Activated CD4-positive, alpha-beta T cell treated with anti-CD3 and anti-CD28 coated beads, Interleukin-2, amount 50 U/mL, for 1 hour (primary cell): ENCODE measurements at places on chromosomes 11 and 22.
A peak's percentile ranks its signal among the peaks of the same experiment; 100 is the strongest.

- DNase-seq = no peak
Measured at GRCh38 chr22:49152939-49153770, 674.5 kb downstream of the BRD1 start.

GRCh38 chr11:62393061-62393611 is 25.7 kb upstream of the SCGB1A1 start:
- DNase-seq = no peak

DNA sequence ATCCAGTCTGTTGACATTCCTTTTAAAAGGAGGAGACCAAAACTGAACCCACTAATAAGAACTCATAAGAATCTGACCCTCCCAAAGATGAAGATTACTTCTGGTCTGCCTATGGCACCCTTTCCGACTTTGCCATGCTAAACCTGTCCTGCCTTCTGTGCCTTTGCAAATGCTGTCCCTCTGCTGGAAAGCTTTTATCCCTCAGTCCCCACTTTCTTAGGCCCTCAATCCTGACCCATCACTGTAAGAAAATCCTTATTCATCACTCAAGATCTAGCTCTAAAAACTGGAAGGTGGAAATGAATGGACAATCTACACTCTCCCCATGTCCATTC is 10.4 kb downstream of the MPZL3 start:
- no peak for DNase-seq

- DNase-seq = no peak
Measured at GRCh38 chr11:126370016-126370415, 14.5 kb downstream of the ST3GAL4 start.

- DNase-seq = no peak
Measured at GRCh38 chr11:129368889-129369672, 6.6 kb upstream of the BARX2 start.

DNA sequence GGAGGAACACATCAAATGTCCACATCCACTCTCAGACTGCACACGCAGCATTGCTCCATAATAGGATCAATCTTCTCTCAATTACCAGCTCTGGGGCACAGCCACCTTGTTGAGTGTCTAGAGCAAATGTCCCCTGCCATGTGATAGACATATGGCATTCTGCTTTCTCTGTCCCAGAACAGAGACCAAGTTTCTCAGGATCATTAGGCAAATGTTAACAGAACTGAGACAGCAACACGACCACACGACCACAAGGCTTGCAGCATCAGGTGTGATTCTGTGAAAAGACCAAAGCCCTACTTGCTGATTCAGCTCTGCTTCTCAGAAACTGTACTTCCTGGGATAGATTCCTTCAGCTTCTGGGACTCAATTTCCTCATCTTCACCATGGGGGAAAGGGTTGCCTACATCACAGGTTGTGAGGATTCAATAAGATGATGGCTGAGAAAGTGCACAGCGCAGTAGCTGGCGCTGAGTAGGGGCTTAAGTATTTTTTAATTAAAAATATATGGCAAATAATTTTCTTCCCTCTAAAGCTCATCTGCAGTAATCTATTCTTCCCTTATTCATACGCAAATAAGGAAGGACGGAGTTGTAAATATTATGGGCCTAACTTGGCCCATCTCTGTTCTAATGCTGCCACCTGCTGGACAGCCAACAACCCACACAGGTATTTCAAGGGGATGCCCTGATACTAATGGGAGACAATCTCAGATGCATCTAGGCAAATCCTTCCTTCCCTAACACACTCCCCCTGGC is 54.3 kb upstream of the USP47 start:
- DNase-seq = peak; percentile 72

DNA sequence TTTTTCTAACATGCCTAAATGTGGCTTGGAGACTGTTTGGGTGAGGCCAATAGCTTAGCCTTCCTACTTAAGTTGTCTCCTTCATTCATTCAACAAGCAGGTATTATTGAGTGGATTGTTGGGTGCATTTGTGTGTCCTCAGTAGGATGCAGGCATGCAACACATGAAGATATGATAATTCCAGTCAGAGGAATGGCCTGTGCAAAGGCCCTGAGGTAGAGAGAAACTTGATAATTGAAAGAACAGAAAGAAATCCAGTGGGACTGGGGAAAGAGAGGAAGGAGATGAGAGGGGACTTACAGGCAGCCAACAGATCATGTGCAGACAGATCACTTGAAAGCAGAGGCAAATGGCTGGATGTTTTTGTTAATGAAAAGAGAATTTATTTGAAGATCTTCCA is 15.3 kb upstream of the PRAME start:
- no peak for DNase-seq

DNA sequence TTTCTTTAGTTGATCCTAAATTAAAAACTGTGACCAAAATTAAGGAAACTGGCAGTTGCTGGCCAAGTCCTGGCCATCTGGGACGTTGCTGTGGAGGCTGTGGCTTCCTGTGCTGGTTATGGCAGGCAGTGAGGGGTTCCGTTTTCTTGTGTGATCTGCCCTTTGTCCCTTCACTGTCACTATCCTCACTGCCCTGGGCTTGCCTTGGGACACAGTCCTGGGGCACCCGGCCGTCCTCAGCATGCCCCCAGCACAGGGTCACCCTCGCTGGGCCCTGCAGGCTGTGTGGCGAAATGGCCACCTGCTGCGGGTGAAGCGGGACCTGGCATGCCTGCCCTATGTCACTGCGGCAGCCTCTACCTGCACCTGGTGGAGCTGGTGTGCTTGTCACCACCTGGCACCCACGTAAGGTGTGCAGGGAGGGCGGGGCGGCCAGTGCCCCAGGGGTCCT is 52.5 kb upstream of the SLC22A12 start:
- DNase-seq = no peak

- DNase-seq = no peak
Measured at GRCh38 chr11:95686265-95686664, 103.3 kb downstream of the FAM76B start.

- no peak for DNase-seq
Measured at GRCh38 chr22:46001046-46001425, 24.1 kb upstream of the WNT7B start.

DNA sequence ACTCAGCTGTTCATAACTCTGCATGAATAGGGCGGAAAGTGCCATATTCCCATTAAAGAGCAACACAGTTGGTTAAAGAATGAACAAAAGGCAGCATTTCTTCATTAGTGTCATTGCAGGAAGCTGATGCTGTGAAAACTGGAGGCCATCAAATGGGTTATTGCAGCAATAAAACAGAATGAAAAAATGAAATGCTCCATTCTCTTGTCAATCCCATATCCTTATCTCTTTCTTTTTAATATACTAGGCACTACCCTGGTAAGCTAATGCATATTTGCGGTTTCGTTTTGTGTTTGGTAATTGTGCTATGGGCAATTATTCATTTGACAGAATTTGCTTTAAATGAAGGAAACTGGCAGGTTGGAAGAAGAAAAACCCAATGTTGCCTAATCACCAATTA is 25.3 kb downstream of the C11orf71 start:
- DNase-seq = no peak

DNA sequence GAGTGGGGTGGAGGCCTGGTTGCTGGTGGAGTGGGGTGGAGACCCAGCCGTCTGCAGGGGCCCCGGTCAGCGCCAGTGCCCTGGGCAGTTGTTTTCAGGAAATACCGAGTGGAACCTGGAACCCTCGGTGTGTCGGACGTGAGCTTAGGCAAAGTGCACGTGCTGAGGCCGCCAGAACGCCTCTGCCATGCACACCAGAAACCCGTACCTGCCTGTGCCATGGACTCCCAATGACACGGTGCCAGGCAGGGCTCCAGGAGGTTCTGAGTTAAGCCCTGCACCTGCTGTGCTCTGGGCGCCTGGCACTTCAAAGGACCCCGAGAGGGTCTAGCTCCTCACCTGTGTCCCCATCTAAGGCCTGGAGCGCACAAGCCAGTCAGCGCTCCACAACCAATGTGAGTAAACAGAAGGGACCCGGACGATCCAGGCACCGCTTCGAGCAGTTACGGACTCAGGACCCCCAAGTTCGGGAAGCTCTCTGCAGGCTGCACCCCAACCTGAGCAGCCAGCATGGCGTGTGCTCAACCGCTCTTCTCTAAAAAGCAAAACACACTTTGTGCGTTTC is 12.3 kb downstream of the TOLLIP start:
- no peak for DNase-seq

GRCh38 chr11:2526808-2527381 is 82.1 kb downstream of the KCNQ1 start:
- no peak for DNase-seq

DNA sequence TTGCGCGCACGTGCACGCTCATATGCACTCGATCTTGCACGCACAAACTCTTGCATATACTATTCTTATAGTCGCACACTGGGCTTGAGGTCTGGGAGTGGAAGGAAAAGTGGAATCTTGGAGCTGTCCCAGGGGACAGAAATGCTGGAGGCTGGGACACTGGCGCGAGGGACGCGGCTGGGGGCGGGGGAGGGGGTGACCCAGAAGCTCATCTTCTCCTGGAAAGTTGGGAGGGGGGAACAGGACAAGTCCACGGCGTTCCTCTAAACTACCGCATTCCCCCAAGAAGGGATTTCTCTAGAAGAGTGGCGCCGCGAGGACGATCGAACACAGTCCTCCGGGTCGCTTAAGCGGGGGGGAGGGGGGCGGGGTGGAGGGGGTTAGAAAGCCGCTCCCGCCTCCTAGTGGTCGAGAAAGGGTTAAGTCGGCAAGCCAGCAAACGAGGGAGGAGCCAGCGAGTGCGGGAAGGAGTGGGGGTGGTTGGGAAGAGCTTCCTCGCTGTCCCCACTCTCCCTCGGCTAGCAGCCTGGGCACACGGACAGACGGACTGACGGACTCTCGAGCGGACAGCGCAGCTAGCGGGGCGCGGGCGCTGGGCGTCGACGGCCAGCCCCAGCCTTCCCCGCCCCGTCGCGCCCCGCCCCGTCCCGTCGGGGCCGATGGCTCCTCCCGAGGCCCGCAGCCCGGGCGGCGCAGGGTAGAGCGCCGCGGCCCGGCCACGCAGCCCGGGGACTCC is at the start of gene RTN4RL2:
TSS of gene RTN4RL2 (plus strand) at position 507 of the 736 bp plus-strand sequence. CDS start 338 bp downstream, outside the sequence.
- DNase-seq = peak; percentile 12

DNA sequence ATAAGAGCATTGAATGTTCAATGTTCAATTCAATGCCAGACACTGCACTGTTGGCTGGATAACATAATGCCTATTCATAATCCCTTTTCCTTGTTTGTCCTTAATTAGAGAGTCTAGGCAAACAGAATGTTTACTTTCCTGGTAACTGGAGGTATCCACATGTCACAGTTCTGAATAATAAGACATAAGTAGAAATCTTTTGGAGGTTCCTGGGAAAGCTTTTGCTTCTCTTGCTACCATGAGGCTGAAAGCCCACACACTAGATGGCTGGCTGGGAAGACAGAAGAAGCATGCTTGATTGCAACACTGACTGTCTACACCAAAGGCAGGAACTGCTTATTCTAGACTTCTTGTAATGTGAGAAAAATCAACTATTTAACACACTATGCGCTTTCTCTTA is 79.5 kb downstream of the GAB2 start:
- no peak for DNase-seq

GRCh38 chr11:64284962-64285884 is at the start of gene GPR137:
Gene GPR137 (plus strand): TSS chr11:64285848. CDS start chr11:64286525, 677 bp downstream.
- DNase-seq = peak; percentile 90

DNA sequence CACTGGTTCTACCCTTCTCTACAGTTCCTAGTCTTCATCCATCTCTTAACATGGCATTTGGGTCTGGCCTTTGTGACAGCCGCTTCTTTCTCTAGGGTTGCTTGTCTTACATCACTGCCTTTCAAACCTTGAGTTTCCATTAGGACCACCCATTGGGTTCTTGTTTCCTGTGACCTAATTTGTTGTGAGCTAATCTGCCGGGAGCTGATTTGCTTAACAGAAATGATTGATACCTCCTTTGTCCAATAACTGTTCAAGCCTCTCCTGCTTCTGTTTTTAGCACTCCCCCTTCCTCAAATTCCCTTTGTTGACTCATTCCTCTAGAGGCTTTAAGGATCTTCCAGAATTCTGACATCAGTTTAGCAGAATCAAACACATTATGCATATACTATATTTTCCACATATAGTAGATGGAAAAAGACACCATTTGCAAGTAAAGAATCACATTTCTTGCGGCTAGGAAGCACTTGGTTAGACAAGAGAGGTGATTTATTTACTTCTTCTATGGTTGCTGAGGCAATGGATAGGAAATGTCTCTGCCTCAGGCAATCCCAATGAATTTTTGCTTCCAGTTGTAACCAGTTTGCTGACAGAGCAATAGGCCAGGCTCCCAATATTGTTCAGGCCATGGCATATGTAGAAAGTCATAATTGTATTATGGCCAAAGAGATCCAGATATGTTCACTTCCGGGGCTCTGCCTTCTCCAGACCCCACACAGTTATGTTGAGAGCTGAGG is 130.7 kb downstream of the SNX19 start:
- no peak for DNase-seq

DNA sequence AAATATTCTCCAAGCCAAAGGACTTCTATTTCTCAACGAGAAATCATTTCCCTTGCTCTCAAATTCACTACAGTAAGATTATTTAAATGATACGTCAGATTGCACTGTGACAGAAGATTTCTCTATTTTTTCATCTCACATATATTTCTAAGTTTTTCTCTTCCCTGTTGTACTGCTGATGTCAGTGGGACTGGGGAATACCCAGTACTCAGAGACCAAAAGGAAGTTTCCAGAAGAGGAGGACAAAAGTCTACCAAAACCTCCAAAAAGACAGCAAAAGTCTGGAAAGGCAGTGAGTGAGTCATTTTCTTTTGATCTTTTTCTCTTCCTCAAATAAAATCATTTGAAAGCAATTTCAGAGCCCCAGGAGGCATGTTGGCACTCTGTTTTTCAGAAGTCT is 149.8 kb upstream of the PITPNB start:
- no peak for DNase-seq

DNA sequence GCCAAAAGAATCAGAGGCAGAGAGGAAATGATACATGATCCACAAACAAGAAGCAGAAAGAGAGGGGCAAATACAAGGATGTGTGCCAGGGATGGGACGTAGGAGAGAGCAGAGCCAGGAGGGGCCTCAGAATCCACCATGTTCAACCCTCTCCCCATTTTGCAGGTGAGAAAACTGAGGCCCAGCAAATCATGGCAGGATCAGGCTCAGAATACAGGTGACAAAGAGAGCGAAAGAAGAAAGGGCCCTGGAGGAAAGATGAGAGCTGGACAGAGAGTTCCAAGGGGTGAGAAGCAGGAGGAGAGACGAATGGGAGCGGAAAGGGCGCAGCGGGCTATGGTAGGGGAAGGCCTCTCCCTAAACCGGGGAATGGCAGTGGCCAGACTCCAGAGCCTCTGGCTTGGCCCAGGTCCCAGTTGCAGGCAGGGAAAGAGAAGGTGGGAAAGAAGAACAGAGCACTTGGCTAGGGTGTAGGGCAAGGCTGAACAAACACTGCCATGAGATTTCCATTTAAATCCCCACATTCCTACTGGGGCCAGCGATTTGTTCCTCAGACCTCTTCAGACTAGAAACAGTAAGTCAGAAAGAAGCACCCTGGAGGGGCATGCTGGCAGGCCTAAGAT is 44.4 kb upstream of the TSKU start:
- no peak for DNase-seq

GRCh38 chr22:41009222-41009948 is 58.2 kb downstream of the RBX1 start:
- DNase-seq = no peak

- DNase-seq = no peak
Measured at GRCh38 chr11:2580061-2580421, 119.8 kb downstream of the KCNQ1OT1 start.
